IMR-90 (cell line): ENCODE measurements at places on chromosomes 13 and 19.
A peak's percentile ranks its signal among the peaks of the same experiment; 100 is the strongest.

GRCh38 chr19:13152974-13153568 lies 2.9 kb downstream of the IER2 start:
- peak; percentile 93 for DNase-seq

DNA sequence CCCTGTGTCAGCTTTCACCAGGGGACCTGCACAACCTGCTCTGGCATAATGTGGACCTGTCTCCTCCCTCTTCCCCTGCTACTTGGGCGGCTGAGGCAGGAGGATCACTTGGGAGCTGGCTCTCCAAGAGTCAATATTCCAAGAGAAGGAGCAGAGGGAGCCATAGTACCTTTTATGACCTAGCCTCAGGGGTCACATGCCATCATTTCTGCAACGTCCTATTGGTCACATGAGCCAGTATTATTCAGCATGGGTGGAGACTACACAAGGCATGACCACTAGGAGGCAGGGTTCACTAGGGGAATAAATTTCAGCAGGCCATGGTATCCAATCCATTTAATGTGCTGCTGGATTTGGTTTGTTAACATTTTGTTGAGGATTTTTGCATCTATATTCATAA lies 12.0 kb upstream of the SHFL start:
- DNase-seq, result peak; percentile 36

DNA sequence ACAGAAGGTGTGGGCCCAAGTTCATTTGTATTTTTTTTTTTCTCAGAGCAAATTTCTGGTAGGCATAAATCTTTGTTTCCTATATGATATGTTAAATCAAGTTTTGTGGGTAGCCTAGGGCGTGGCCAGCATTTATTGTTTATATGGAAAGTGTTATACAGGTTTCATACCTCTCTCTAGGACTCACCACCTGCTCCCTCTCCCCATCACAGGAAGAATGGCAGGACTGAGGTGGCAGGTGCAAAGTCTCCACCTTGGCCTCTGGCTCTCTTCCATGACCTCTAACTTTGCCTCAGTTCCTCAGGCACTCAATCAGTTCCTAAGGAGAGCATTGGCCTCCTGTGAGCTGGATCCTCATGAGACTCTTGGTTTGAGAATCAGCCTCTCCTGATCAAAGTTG lies 172.3 kb upstream of the TSC22D1 start:
- DNase-seq, result no peak

- peak; percentile 7 for DNase-seq
Measured at GRCh38 chr13:52447354-52447753, 3.1 kb downstream of the VPS36 start.

- peak; percentile 96 for DNase-seq
Measured at GRCh38 chr13:48500652-48501197, 32.2 kb downstream of the RCBTB2 start.

DNA sequence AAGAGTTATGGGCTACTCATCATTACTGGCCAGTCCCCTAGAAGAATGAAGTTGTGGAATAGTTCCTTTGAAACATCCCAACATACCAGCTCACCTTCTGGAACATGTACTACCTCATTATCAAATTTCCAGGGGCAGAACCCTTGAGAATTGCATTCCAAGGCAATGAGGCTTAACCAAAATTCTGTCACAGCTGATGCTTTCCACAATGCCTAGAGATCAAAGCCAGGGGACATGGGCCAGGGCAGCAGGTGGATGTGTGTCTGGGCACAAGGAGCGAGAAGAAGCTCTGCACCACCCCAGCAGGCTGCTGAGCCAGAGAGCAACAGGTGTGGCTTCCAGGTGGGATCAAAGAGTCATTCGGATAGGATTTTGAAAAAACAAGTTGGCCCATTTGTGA lies 362.1 kb downstream of the EFNB2 start:
- DNase-seq, result no peak
